IPS DF 19.7 (cell line): ENCODE measurements at places on chromosomes 16 and 17.

DNA sequence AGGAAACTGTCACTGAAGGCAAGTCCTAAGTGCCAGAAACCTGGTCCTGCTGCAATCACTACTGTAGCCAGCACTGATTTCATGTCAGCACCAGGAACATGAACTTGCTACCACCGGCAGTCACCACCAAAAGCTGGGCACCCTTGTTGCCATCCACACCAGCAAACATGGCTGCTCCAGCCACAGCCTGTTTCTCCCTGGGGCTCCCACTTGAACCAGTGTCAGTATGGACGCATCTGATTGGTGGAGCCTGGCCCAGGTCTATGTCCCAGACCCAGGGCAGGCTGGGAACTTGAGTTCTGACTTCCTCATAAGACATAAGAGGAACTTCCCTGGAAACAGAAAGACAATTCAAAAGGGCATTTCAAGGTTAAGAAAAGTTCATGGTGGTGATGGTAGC is 56.5 kb downstream of the COPRS start:
- DNase-seq, result no peak

DNA sequence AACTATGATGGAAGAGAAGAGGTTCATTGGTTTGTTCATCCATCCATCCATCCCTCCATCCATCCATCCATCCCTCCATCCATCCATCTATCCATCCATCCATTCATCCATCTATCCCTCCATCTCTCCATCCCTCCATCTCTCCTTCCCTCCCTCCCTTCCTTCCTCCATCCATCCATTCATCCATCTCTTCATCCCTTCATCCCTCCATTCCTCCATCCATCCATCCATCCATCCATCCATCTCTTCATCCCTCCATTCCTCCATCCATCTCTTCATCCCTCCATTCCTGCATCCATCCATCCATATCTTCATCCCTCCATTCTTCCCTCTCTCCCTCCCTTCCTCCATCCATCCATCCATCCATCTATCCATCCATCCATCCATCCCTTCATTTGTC is 10.0 kb upstream of the PPL start:
- DNase-seq, result no peak

DNA sequence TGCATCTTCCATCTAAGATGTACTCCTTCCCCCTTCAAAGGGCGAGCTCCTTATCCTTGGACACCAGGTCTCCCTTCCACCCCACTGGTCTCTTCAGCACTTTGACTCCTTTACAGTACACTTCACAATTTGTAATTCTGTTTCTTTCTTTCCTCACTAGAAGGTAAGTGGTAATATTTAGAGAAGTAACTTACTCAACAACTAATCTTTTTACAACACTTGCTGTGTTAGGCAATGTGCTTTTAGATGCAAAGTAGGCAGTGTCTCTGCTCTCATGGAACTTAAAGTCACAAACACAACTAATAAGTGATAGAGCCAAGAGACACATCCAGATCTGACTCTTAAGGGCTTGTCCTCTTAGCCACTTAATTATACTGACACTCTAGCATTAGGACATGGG is 6.4 kb downstream of the SIAH1 start:
- no peak for DNase-seq

DNA sequence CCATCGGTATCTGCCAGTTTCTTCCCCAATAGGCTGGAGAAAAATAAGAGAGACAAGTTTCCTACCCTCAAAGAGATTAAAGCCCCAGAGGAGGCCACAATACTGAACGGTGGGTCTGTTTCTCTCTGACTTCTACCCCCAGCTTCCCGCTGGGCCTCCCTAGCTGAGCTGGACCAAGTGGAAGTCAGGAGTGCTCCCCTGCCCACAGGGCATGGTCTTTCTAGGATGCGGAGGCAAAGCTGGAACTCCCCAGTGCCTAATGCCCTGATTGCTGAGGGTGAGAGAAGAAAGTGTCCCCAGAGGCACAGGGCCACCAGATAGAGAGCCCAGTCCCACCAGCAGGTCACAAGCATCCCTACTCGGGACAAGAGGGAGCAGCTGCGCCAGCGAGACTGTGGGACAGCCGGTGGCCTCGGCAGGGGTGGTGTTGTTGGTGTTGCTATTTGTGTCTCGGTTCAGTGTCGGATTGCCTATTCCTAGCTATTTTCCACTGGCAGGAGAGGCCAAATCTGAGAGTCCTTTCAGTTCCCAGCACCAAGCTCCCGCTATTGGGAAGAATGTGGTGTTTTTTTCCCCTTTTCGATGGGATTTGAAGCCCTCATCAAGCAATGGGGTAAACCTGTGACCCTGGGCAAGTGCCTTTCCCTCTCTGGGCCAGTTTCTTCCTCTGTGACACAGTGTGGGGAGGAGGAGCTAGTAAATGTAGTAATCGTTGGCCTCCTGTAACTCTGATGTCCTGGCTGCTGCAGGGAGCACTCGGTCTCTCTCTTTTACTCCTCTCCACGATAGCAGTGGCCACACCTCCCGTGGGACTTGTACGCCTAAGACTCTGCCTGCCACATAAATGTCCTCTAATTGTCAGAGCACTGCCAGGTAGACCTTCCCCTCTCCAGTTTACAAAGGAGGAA is 22.5 kb upstream of the TBX2 start:
- no peak for DNase-seq

- DNase-seq, result no peak
Observed at GRCh38 chr17:65181237-65182061, 44.3 kb downstream of the RGS9 start.

DNA sequence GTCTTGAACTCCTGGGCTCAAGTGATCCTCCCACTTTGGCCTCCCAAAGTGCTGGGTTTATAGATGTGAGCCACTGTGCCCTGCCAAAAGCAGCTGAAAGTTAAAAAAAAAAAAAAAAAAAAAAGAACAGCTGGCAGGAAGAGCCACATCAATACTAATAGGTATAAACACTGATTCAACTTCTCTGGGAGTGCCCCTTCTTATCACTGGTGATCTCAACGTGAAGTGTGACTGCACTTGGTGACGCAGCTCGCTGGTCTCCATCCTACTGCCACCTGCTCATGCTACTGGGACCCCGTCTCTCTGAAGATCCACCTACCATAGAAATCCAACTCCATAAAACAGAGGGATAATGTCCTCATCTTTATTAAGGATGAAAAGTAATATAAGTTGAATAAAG is 40.8 kb downstream of the RNF157 start:
- no peak for DNase-seq

DNA sequence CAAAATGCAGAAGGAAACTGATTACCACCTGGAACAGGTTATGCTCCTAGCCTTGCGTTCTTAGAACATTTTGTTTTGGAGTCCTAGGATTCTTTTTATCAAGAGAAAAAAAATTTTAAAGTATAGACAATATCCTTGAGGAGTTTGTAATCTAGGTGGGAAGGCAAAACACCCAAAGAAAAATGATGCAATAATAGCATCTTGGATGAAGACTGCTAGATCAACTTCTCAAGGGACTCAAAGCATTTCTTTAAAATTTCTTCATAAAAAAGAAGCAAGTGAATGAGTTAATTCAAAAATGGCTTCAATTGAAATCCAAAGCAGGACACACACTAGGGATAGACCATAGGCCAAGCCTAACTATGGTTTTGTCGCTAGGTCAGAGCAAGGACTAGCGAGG is 515.8 kb upstream of the ZFHX3 start:
- DNase-seq, result no peak

GRCh38 chr16:11980136-11980844 is 3.8 kb downstream of the SNX29 start:
- DNase-seq, result no peak

DNA sequence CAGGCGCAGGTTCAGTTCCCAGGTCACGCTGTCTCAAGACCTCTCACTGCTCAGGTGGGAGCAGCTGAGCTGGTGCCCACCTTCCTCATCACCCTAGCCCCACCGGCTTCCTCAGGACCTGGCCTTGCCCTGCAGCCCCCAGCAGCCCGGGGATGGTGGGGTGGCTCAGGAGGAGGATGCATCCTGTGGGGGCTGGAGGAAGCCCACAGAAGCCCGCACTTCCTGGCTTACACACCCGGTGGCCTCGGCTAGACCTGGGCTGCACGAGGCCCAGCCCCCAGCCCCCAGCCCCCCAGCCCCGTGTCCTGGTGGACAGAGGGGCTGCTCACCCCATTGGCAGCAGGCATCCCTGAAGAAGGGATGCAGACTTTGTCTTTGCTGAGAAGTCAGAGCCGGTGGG is 43.4 kb downstream of the BAHCC1 start:
- no peak for DNase-seq

DNA sequence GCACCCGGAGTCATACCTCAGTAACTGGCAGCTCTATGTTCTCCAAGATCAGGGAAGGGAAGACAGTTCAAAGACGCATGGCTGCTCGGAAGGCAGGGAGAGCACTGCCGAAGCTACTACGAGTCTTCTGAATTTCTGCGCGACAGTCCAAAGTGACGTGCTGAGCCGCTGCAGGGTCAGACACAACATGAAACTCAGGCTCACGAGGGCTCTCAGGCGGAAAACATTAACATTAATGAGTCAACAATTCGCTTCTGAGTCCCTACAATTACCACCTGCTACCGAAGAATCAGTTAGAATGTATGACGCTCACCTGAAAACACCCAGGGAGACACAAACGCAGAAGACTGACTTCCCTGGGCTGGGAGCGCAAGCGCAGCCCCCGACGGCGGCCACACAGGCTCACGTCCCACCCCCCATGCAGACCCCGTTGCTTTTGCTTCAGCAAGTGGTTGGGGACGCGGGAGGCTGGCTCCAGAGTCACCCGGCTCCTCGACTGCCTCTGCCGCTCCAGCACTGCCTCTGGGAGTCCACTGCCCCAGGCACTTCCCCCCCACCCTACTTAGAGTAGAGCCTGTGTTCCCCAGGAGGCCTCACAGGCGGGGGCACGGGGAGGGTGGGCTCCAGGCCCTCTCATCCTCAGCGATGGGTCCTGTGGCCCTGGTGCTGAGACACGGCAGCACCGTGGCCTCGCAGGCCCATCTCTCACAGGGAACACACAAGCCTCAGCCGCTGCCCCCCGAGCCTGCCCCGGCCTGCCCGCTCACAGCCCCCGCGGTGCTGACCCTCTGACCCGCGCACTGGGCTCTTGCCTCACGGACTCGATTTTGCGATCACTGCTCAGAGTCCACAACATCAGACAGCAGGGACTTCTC is 38.9 kb downstream of the LMF1 start:
- DNase-seq, result no peak

- no peak for DNase-seq
Observed at GRCh38 chr17:18858567-18859245, 775 bp downstream of the PRPSAP2 start.

DNA sequence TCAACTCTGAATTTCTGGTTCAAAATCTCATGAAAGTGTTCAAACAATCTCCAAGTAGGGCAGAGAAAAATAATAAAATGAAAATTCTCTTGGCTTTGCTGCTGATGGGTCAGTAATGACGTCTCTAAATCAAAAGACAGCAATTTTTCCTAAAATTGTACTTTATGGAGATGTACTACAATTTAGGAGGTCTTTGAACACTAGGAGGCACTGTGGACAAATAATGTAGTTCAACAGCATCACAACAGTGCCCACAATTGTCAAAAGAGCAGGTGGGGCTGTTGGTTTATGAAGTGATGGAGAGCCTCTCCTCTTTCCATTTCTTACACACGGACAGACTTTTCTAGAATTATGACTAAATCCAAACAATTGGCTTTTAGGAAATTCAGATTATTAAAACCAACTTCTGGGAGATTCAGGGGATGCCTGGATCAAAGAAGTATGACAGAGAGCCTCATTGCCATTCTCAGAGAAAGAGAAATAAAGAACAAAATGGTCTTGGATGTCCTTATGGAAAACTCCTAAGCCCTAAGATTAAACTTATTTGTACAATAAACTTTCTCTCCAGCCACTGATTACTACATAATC is 23.8 kb downstream of the EZH1 start:
- DNase-seq, result peak; percentile 15

GRCh38 chr17:2892305-2892971 is 96.2 kb downstream of the RAP1GAP2 start:
- DNase-seq, result no peak

GRCh38 chr17:17050346-17051345 is 8.4 kb downstream of the MPRIP start:
- DNase-seq, result no peak

- no peak for DNase-seq
Observed at GRCh38 chr16:27152121-27152520, 51.2 kb upstream of the KDM8 start.

DNA sequence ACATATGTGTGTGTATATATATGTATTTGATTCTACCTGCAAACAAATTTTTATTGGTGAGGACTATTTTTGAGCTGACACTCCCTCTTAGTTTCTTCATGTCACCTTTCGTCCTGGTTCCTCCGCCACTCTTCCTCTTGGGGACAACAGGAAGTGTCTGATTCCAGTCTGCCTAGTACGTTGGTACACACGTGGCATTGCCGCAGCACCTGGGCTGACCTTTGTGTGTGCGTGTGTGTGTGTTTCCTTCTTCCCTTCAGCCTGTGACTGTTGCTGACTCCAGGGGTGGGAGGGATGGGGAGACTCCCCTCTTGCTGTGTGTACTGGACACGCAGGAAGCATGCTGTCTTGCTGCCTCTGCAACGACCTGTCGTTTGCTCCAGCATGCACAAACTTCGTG is 29.4 kb upstream of the CACNG5 start:
- no peak for DNase-seq

- no peak for DNase-seq
Observed at GRCh38 chr17:33109336-33110072, 117.9 kb downstream of the SPACA3 start.
